KBM-7 (cell line): ENCODE measurements at places on chromosomes 7 and 10.
A peak's percentile ranks its signal among the peaks of the same experiment; 100 is the strongest.

GRCh38 chr10:13730956-13731355 is 144.2 kb downstream of the PRPF18 start:
- DNase-seq = no peak

- DNase-seq = no peak
Observed at GRCh38 chr10:101744267-101744666, 31.6 kb downstream of the FGF8 start.

DNA sequence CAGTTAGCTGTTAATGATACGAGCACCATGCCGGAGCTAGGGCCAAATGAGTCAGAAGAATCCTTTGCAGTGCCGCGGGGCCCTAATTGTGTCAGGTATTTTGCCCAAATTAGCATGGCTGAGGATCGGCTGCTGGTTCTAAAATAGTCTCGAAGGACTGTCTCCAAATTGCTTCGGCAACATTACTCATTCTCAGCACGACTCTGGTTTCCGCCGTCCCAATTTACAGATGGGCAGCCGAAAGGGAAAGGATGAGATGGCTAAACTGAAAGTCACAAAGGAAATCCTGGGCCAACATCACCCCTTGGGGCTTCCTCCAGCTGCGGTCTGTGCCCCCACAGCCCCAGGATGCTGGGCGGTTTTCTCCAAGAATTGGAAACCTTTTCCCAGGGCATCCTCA is 351.4 kb downstream of the PAXIP1 start:
- no peak for DNase-seq

GRCh38 chr10:53601260-53601875 is 828.8 kb upstream of the MBL2 start:
- DNase-seq = peak; percentile 30

GRCh38 chr10:111151595-111152307 is 74.9 kb downstream of the ADRA2A start:
- DNase-seq = no peak

GRCh38 chr10:44628921-44629320 is 244.0 kb upstream of the CXCL12 start:
- peak; percentile 8 for DNase-seq

DNA sequence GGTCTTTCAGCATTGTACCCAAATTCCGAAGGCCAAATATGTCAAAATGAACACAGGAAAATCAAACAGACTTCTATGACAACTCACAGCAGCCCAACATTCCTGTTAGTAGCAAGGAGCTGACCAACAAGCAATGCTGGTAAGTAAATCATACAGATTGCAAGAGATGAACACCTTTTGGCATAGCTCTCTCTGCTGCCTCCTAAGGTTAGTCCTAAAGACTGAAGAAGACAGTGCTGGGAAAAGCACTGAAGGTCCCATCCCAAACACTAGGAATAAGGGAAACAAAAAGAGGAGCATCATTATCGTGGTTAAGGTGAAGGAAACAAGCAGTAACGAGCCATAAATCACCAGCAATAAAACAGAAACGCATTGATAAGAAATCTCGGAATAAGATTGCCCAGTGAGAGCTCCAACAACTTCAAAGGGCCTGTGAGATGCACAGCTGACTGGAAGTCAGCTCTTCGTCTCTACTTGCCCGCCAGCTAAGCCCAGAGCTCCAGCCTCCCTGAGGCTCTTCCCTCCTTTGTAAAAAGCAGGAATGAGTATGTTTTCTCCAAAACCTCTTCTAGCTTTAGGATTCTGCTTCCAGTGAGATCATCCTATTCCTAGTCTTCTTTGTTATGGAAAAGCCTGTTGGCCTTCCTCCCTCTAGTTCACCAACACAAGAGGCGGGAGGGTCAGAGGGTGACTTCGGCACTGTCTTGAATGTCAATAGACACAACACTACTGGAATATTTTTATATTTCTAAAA is 15.3 kb downstream of the NUDT5 start:
- no peak for DNase-seq

DNA sequence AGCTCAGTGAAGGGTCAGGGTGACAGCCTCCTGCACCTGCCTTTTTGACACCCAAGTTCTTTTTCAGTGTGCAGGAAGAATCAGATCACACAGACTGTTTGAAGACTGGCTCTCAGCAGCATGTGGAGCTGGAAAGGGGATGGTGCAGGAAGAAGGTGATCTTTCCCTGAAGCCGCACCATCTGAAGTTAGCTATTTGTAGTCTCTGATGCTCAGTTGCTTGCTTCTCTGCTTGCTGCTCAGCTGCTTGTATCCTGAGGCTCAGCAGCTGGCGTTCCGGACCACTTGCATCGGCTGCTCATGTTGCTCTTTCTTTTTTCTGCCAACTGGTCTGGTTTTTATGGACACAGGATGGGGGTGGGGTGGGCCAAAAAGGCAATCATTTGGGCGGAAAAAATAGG is 15.8 kb upstream of the DNMBP start:
- DNase-seq = no peak

- peak; percentile 52 for DNase-seq
Observed at GRCh38 chr10:99329554-99330346, 594 bp downstream of the CNNM1 start.

- peak; percentile 81 for DNase-seq
Observed at GRCh38 chr7:101507791-101508252, 121.3 kb downstream of the MYL10 start.

DNA sequence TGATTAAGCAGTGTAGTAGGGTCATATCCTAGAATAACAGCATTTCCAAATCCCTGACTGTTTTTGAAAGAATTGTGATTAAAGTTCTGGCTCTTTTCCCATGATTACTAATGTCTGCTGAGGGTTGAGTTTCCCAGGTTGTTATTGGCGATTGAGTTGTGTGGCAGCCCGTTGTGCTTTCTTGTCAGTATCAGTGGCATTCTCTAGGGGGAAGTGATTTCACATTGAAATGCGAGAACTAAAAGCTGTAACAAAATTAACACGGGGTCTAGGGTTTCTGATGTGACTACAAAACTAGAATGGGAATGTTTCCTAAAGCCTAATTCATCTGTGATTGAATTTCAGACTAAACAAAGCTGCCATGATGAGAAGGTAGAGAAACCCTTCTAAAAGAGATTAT is 349.4 kb downstream of the EXOC4 start:
- no peak for DNase-seq

DNA sequence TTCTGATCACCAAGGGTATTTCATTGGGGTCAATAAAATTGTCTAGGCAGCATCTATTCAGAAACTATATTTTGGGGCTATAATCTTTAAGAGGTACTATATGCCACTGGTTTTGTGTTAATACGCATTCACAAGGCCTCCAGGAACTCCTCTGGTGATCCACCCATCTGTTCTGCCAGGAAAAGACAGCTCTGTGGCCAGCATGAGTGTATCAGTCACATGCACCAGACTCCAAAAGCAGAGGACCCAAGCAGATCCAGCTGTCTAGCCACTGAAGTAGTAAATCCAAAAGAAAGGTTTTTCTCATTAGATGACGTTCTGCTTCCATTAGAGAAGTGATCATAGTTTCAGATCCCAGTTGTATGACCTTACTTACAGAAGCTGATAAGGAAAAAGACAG is 199.6 kb upstream of the CELF2 start:
- DNase-seq = no peak

DNA sequence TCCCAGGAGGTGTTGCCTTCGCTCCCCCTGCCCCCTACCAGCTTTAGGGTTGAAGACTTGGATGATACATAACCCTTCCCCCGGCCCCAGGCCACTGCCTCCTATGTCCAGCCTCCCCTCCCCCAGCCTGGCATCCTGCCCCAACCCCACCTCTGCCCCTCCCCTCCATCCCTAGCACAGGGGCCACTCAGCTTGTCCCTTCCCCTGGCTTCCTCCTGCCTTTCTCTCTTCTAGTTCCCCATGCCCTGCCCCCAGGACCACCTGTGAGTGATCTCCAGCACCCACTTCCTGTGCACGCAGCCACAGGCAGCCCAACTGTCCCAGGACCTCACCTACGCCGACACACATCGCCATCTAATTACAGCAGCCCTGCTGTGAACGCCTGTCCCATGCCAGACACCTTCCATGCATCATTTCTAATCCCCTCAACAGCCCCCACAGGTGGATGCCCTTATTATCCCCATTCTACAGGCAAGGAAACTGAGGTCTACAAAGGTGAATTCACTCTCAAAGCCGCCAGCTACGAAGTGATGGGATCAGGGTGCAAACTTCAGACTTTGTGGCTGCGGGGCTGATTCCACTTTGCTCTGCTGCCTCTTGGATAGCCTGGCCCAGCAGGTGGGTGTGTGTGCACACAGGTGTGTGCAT is 82.4 kb upstream of the CHST15 start:
- DNase-seq = no peak

DNA sequence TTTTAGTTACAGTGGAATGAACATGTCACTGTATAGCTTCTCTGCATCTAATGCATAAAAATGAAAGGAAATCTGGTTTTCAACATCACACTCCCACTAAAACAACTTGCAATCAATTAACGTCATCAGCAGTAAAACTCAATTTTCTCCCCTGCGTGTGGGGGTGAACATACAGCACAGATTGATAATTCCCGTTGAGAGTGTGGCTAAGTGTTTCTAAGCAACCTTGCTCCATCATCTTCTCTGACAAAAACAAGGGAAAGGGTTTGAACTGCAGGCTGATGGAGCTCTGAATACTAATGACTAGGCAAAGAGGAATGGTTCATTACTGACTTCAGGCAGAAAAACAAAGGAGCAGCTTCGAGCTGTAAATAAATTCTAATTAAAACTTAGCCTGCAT is 238.3 kb downstream of the PARD3 start:
- DNase-seq = no peak
